ENCODE measurements at places on chromosomes 16 and 17.

DNA sequence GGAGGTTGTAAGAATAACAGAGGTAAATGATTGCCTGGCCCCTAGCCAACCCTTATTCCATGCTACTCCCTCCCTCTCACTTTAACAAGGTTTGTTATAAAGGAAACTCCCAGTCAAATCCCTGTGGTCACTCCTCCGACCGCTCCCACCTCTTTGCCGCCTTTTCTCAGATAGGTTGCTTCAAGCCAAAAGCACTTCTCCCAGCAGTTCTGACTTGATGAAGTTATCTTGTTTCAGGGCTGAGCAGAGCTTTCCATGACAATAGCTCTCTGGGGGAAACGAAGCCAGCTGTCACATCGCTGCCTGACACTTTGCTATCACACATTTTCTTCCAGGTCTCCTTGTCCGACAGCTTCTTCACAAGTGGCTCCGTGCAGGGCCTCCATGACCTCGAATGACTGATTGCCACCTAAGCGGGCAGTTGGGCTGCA, 278.6 kb downstream of the HAPSTR1 start:
- no peak for DNase-seq

GRCh38 chr17:34703533-34703932, 124.2 kb downstream of the TMEM132E start:
- DNase-seq = peak; percentile 27

DNA sequence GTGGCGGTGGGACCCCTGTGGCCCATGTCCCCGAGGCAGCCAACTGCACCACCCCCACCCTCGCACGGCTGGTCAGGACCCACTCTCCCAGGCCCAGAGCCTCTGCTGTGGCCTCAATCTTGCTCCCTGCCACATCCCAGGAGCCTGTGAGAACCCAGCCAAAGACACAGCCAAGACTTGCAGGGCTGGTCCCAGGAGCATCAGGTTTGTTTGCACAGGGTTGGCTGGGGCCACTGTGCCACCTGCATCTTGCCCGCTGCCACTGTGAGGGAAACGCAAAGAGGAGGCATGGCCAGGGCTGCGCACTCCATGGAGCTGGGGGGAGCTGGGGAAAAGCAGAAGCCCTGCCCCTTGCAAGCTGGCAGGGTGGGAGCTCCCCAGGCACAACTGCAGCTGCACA, 92.5 kb downstream of the SSH2 start:
- DNase-seq = no peak

- peak; percentile 87 for DNase-seq
Observed at GRCh38 chr17:82231562-82232321, 2.9 kb downstream of the SLC16A3 start.

DNA sequence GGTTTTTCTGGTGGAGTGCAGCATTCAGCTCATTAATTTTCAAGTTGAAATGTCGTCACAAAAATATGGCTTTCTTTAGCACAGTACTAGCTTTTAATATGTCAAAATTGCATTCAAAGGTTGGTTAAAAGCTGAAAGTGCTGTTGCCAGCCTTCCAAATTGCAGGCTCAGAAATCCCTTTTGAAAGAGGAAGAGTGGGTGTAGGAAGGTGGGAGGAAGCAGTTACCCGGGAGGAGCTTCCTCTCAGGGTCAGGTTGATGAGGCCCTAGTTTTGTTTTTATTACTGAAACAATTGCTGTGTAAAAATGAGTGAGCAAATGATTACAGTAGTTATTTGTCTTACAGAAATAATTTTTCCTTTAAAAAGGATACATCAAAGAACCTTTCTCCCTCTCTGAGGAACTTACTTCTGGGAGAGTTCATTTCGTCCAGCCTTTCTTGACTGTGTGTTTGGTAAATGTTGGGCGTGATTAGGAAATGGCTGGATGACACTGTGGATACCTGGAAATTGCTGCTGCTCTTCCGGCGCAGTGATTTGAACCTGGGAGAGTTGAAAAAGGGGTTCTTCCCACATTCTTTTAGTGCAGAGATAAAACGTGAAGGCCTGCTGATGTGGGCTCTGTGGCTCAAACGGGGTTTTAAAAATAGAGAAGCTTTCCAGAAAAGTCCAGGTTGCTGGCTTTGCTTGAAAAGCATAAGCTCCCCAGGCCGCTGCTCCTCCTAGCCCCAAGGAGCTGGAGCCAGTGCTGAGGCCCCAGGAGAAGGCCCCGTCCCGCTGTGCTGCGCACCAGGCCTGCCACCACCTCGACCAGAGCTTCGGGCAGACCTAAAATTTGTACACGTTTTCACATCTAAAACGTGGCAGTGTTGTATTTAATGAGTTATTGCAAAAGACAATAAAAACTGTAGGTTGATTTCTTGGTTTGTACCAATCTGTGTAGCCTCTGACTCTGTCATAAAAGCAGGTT, 41.7 kb downstream of the SEC14L1 start:
- DNase-seq = no peak
